ENCODE measurements at places on chromosomes 1 and 21.

GRCh38 chr1:235068158-235069121 is 60.2 kb downstream of the TOMM20 start:
- DNase-seq: no peak

DNA sequence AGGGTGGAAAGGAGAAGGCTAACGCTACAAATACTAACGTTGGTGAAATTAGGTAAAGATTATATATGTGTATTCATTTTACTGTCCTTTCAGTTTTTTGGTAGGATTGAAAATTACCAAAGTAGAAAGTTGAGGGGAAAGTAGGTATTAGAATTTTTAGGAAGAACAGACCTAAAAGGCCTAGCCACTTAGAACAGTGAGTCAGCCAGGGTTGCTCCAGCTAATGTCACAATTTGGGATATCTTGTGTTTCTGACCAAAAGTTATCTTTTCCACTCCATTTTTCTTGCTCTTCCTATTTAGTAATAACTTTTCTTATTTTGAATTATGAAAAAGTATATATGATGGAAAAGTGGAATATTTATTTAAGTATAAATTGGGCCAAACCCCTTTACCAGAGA is 40.1 kb downstream of the F3 start:
- DNase-seq: no peak

GRCh38 chr1:119947468-119947867 is 51.2 kb upstream of the ADAM30 start:
- DNase-seq: no peak

- no peak for DNase-seq
Observed at GRCh38 chr1:92882819-92883218, 51.0 kb downstream of the RPL5 start.

GRCh38 chr1:47697616-47698335 is 259.9 kb downstream of the FOXD2 start:
- no peak for DNase-seq

Data from D721Med (cell line).